ENCODE measurements at places on chromosomes 1 and 21.

- no peak for DNase-seq
Measured at GRCh38 chr1:17121881-17122280, 2.6 kb upstream of the PADI2 start.

DNA sequence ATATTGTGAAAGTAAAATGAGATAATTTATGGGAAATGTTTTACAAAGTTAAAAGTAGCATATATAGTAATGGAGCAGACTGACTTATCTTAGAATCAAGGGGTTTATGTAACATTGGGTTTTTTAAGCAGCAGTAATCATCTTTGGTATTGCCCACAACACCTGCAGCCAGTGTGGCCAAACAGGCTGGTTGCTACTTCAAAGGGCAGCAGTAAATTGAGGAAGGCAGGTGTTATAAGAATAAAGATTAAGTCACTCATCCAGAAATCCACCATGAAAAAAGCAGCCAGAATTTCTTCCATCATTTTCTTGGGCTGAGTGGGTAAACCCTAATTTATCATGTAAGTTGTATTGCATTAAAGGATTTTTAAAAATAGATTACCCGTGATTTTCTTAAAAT lies 16.7 kb downstream of the DYNLT5 start:
- no peak for DNase-seq

GRCh38 chr1:87185077-87185476 lies 143.6 kb upstream of the LMO4 start:
- DNase-seq, result no peak

- no peak for DNase-seq
Measured at GRCh38 chr1:117051224-117052064, 8.7 kb upstream of the TTF2 start.

- no peak for DNase-seq
Measured at GRCh38 chr1:25727635-25728286, 72.2 kb upstream of the SELENON start.

DNA sequence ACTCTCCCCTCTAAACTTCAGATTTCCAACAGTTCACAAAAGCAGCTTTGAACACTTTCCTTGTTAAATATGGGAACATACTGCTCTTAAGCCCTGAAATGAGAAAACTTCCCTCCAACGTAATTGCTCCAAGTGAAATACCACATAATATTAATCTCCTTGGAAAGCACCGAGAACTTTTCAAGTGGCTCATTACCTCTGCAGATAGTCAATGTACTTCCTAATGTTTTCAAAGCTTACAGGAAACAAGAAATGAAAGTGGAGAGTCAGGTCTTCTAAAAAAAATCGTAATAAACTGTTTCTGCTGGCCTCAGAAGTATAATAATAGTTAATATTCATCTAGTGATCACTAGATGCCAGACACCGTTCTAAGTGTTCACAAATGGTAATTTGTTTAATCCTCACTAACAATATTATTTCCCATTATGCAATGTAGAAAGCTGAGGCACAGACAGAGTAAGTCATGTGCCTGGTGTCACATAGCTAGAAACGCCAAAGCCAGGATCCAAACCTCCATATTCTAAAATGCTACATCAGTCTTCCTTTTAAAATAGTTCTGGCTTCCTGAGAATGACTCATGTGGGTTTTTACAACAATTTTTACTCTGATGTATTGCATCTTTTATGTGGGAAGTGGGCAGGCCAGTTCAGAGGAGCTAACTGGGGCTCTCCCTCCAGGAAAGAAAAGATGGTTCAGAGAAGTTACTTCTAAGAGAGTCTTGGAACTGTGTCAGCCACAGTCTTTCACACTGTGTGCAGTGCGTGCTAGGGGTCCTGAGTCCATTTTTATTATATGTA lies 177.2 kb downstream of the PLPPR4 start:
- DNase-seq, result no peak

DNA sequence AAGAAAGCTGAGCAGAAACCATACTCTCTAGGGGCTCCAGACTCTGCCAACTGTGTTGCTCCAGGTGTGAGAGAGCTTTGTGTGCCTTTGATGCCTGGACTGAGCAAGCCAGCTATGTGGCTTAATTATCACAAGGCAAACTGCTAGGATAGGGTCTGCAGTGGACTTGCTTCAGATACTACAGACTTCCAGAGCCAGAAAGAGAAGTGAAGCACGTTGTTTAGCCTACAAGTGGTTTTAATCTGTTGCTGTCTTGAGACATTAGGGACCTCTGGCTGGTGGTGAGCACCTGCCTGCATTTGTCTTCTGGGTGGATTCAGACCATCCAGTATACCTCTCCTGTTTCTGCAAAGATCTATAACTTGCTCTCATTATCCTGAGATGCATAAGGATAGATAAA lies 353.4 kb upstream of the PLXNA2 start:
- DNase-seq, result no peak

DNA sequence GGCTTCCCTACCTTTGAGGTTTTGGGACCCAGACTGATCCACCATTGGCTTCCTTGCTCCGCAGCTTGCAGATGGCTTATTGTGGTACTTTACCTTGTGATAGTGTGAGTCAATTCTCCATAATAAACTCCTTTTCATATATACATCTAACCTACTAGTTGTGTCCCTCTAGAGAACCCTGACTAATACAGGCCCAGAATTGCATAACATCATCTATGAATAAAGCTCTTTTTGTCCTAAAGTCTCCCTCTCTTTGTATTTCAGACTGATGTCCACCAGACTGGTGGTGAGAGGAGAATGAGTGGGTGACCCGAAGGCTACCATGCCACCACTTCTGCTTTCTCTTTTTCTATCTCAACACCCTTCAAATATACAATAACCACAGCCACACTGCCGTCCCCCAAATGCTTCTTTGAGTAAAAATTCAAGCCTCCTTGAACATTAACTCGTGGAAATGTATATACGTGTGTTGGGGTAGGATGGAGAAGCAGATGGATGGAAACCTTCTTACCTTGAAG lies 265.7 kb downstream of the PTBP2 start:
- DNase-seq, result no peak

- DNase-seq, result no peak
Measured at GRCh38 chr1:6443339-6444115, 19.0 kb downstream of the ESPN start.

DNA sequence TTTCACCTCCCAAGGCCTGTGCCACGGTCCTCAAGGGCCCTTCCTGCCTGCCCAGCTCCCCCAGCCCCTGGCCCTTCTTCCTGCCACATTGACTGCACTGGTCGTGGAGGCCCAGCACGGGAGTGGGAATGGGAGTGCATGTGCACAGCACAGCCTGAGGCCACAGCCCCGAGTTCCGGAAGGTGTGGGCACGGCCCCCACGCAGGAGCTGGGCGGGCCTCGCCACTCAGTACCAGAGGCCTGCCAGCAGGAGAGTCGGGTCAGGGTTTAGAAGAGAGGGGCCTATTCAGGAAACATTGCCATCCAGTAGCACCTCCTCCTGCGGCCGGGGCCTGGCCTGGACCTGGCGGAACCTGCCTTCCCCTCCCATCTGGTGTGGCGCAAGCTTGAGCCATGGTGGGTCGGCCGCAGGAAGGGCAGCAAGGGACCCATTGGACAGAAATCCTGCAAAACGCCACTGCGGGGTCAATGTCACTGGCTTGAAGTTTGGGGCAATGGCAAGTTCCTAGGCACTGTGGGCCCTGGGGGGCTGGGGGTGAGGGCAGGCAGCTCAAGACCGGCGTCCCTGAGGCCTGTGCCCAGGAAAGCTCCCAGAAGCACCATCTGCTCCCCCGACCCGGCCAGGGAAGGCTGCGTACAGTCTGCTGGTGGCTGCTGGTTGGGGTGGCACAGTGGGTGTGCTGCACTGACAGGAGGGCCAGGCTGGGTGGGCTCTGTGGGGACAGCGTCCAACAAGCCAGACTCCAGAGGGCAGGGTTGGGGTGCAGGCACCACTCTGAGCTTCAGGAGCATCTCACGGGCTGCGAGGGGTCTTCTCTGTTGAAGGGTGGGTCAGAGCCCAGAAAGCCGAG lies 1.8 kb upstream of the TMEM52 start:
- DNase-seq, result no peak

DNA sequence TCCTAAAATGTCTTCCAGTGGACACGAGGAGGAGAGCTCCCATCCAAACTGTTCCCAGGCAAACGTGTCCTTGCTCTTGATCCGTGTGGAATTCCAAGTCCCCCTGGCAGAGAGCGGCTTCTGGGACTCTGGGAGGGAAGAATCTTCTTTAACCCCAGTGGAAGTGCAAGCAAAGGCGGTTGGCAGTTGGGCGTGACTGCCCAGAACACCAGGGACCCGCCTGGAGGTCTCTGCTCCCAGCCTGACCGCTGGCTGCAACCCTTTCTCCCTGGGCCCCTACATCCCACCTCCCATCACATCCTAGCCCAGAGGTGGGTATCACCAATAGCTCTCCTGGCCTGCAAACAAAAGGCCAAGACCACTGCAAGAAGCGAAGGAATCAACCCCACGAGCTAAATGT lies 17.8 kb downstream of the CASZ1 start:
- no peak for DNase-seq

GRCh38 chr1:68144856-68145255 lies 87.5 kb downstream of the WLS start:
- DNase-seq, result no peak

GRCh38 chr1:3369446-3370076 lies 84.9 kb upstream of the ARHGEF16 start:
- no peak for DNase-seq

DNA sequence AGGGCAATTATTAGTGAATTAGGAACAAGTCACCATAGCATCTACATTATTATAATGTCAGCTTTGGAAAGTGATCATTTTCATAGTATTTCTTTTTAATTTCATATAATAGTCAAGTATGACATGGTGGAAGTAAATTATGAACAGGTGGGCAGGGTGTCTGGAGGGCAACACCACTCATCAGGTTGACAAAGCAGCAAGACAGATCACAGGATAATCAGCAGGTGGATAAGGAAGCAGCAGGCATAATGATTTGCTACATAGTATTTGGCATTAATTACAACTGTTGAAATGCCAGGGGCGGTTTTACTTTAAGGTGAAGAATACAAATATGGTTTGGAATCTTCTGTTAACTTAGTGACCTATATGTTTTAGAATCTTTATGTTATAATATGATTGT lies 1342.2 kb downstream of the PLA2G4A start:
- DNase-seq, result no peak

DNA sequence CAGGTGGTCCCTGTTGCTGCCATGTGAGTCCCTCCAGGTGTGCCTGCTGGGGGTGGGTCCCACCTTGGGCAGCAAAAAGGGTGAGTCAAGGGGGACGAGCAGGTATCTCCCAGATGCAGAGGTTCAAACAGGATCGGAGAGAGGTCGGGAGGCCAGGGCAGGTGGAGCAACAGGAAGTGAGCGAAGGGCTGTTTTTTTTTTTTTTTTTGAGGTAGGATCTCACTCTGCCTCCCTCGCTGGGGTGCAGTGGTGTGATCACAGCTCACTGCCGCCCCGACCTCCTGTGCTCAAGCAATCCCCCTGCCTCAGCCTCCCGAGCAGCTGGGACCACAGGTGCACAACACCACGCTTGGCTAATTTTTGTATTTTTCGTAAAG lies 39.4 kb downstream of the SLC2A7 start:
- no peak for DNase-seq

DNA sequence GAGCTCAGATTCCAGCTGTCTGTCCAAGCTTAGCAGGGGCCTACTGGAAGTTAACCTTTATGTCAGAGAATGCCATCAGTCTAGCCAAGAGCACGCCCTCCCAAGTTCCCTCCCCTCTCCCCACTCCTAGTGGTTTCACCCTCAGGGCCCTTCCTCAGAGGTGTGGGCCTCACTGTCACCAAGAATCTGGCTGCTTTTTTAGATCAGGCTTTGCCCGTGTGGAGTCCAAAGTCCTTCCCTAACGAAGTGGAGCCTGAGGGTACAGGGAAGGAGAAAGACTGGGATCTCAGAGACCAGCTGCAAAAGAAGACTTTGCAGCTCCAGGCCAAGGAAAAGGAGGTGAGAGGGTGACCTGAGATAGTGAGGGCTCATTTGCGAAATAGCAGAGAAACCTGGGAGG lies 4.1 kb downstream of the C1orf74 start:
- no peak for DNase-seq

GRCh38 chr1:64090436-64090835 lies 113.0 kb upstream of the UBE2U start:
- no peak for DNase-seq

DNA sequence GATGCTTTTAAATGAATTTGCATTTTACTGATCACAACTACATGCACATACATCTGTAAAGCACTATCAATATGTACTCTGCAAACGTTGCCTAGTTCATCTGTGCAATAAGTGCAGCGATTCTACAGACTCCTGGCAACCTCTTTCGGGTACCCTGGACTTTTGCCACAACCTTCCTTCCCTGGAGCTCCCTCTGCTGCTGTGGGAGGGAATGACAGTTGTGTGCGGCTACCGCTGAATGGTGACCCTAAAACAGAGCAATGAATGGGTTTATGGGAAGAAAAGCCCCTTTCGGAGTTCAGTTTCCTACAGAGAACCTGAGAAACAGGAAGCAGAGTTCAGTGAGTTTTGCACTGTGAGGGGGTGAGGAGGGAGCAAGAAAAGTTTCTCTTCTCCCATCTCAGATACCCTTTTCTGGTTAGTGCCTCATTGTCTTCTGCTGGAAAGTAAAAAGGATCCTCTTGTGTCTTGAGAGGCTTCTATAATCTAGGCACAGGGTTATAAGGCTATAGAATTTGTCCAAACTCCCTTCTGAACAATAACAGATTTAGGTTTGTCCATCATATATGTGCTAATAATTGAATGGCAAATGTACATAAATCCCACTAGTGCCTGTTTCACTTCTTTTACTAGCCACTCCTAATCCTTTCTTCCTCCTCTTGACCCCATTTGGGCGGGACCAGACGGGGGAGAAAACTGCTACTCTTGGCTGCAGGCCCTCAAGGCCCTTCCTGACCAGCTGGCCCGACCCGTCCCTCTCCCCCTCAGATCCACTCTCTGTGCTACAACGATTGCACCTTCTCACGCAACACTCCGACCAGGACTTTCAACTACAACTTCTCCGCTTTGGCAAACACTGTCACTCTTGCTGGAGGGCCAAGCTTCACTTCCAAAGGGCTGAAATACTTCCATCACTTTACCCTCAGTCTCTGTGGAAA lies 19.8 kb upstream of the SARS1 start:
- DNase-seq, result peak; percentile 25

DNA sequence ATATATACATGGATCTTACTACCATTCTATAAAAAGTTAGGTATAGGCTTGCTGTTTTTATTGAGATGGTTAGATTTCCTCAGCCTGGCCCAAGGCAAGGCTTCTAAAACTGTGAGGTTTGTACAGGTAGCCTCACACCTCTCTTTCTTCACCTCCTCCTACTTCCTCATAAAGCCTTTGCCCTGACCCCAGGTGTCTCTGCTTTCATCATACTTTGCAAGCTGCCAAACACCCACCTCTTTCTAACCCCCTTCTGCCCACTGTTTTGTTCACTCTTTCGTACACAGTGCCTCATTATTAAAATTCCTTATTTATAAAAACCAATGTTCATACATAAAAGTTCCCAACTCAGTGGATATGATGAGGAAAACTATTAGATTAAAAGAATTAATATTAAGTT lies 31.4 kb upstream of the SOAT1 start:
- no peak for DNase-seq
